ENCODE measurements at places on chromosomes 7 and 10.

DNA sequence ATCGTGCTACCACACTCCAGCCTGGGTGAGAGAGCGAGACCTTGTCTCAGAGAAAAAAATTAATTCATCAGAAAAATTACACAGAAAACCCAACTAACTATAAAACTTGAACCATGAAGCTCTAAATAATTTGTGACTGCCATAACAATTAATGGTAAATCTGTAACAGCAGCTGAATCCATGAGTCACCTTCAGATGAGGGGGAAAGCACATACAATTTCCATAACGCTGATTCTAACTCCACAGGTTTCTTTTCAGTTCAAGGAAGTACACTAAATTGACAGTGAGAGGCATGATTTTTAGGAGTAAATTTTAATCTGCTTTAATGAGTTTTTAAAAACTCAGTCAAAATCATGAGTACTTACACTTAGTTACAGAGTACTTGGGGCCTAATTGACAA is 120.1 kb upstream of the NOBOX start:
- no peak for DNase-seq

- no peak for DNase-seq
Observed at GRCh38 chr7:101590663-101591435, 38.2 kb downstream of the MYL10 start.

DNA sequence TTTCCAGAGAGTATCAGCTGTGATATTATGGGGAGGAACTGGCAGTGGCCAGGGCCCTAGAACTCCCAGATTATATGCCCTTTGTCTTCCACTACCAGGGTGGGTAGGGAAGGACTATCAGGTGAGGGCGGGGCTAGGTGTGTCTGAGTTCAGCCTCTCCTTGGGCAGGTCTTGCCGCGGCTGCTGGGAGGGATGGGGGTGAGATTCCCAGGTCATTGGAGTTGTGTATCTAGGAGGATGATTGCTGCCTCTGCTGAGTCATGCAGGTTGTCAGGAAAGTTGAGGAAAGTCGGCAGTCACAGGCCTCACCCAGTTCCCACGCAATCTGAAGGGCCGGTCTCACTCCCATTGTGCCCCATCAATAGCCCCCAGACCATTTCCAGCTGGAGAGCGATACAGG is 185.2 kb downstream of the DKK1 start:
- DNase-seq = no peak

DNA sequence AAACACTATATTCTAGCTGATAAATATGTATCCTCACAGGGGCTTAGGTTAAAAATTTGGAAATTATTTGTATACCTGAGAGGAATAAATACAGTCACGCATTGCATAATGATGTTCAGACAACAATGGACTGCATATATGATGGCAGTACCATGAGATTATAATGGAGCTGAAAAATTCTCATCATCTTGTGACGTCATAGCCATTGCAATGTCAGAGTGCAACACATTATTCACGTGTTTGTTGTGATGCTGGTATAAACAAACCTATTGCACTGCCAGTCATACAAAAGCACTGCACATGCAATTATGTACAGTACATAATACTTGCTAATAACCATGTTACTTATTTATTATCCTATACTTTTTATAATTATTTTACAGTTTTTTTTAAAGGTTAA is 31.4 kb downstream of the STEAP1B start:
- no peak for DNase-seq

DNA sequence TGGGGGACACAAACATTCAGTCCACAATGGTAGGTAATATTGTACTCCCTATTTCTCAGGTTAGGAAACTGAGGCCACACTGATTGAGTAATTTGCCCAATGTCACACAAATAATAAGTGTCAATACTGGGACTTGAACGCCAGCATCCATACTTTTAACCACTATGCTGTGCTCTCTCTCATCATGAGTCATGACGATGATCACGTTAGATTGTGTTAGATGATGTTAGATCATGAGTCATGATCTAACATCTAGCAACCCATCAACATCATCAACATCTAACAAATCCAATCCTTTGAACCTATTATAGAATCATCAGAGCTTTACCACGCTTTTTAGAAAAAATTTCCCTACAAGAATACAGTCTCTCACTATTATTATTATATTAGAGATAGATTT is 28.1 kb upstream of the HERPUD2 start:
- DNase-seq = no peak

DNA sequence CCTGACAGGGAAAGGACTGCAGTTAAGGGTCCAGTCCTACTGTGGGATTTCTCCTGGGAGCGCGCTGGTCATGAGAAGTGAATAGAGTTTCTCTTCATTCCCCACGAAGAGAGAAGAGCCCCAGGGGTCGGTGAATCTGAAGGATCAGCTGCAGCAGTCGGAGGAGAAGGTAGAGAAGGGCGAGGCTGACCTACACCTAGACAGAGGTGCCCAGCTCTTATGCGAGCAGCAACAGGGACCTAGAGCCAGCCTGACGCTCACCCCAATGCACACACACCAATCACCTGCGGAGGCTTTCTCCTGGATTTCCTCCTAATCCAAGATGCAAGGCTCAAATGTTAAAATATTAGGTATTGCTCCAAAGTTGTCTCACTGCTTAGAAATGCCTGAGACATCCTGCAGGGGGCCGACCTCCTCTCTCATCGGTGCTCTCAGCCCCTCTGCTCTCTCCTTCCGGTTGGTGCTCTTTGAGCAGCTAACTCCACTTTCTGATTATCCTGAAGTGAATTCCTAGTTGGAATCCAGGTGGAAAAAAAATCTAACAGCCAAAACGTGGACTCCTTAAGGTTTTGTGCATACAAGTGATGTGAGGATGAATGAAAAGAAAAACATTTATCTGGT is 176.4 kb downstream of the AHR start:
- peak; percentile 0 for DNase-seq

DNA sequence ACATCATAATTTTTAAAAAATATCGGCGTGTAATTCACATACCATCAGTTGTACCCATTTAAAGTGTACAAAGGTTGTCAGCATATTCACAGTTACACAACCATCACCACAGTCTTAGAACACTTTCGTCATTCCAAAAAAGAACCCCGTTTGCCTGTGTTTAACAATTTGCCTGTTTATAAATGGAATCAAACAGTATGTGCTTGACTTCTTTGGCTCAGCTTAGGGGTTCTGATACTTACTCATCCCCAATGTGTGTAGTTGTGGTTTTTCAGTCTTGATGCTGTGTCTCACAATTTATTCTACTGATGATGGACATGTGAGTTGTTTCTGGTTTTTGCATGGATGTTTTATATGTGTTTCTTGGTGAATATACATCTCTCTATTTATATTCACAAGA is 50.0 kb downstream of the PRPF18 start:
- DNase-seq = no peak

- DNase-seq = no peak
Observed at GRCh38 chr10:43236176-43236850, 30.6 kb downstream of the RASGEF1A start.

- DNase-seq = no peak
Observed at GRCh38 chr7:135714534-135715009, 13.4 kb downstream of the SLC13A4 start.

GRCh38 chr10:56973766-56974165 is 612.7 kb upstream of the ZWINT start:
- DNase-seq = no peak

- no peak for DNase-seq
Observed at GRCh38 chr7:71517940-71518699, 386.2 kb downstream of the GALNT17 start.

- no peak for DNase-seq
Observed at GRCh38 chr7:20083781-20084180, 133.4 kb downstream of the MACC1 start.

DNA sequence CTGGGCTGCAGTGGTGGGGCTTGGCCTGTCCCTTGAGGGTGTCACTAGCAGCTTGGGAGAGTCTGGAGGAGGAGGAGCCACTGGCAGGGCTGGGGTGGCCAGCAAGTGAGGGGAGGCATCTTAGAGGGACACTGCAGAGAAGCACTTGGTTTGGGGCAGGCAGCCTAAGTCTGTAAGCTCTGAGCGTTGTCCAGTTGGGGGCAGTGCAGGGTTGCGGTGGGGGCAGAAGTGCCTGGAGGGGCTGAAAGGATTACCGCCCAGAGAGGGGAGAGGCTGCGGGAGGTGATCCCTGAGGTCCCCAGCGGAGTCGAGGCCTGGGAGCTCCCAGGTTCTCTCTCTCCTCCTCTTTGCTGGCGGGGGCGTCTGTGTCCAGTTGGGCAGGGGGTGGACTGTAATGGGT is 7.4 kb downstream of the ADCYAP1R1 start:
- no peak for DNase-seq

DNA sequence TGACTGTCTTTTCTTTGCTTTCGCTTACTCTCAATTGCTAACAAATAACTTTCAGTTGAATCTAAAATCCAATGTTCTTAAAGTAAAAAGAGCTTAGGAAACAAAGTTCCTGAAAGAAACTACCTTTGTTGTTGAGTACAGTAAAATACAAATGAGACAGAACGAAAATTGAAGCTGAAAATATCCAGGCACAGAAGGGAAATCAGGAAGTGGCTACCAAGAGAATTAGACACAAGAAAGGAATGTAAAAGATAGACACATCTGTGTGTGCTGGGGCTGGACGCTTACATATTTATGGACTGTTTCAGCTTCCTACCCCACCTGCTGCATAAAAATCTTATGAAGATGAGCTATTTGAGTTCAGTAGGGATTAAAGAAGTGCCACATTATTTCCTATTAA is 161.7 kb upstream of the PLXDC2 start:
- no peak for DNase-seq

- DNase-seq = no peak
Observed at GRCh38 chr7:93913197-93913596, 6.8 kb downstream of the GNGT1 start.

Measured in T-helper 9 cell (primary cell).